ENCODE measurements at places on chromosomes 12 and 14.

GRCh38 chr12:21296751-21297406, 37.8 kb downstream of the SLCO1A2 start:
- DNase-seq: no peak

GRCh38 chr14:75025082-75025481, 22.4 kb downstream of the EIF2B2 start:
- DNase-seq: no peak

DNA sequence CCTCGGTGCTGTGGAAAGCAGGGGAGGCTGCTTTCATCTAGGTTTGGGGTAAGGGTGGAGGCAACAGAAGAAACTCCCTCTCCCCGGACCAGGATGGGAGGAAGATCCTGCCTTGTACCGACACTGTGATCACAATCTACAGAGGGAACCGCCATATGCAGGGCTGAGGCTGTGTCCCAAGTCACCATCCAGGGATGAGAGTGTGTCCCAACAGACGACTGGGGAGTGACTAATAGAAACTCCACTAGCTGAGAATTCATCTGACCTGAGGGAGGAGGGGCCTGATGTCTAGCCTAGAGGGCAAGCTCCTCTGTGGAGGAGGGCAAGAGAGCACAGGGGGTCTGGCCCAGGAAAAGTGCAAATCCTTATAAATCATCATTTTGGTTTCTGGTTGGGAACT, 172.4 kb downstream of the CALM1 start:
- no peak for DNase-seq

- DNase-seq: no peak
Measured at GRCh38 chr14:100552524-100553125, 34.6 kb downstream of the BEGAIN start.

DNA sequence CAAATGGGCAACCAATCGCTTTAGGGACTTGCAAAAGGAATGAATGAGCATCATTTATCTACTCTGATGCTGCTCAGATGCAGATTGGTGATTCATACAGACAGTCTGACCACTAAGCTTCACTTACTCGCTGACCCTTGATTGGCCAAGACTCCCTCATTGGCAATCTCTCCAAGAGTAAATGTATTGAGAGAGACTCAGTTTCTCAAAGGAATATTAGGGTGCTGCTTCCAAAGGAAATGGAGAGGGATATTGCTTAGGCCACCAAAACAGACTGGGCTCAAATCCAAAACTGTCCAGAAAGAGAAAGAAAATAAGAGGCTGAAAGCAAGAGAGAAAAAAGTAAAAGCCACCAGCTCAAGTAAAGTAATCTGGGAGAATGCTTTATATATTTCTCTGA, 785.2 kb downstream of the GALC start:
- no peak for DNase-seq

DNA sequence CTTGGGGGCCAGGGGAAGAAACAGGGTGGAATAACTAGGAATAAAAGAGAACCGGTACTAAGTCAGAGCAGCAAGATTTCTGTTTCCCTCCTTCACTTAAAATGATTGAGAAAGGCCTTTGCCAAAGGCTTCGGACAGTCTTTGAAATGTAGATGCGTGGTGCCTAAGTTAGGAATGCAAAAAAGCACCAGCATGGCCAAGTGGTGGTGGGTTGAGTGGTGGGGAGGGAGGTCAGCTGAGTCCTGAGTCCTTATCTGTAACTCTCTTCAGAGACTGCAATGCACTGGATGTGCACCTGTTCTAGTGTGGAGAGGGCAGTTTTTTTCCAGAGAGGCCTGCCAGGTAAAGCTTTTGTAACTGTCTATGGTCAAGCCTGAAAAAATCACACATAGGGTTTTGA, 919.9 kb downstream of the FSCB start:
- DNase-seq: no peak

DNA sequence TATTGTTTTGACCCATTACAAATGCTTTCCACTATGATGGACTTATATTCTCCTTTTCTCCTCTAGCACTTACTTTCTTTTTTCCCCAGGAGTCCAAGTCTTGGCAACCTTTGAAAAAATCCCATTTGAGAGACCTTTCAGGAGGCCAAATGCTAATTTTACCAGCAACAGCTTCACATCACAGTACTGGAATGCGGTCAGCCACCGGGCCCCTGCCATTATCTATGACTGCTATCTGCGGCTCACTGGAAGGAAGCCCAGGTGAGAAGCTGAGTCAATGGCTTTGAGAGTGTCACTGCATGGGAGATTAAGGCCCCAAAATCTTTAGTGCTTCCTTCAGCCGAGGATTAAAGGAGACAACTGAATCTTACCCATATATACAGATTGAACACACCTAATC, 64.2 kb downstream of the ERGIC2 start:
- no peak for DNase-seq

DNA sequence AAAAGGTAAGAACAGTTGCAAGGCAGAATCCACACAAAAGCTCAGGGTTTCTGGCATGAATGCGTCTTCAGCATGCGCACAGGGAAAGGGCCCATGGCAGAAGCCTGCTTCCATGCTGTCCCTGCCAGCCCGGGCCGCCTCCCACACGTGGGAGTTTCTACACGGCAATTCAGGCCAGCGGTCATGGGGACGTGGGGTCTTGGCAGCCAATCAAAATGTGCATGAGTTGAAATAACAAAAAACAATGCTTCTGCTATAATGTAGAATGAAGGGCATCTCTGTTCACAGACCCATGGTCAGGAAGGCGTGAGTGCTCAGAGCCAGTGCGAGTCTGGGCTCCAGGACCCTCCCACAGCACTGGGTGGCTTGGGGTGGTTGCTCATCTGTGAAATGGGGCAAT, 28.6 kb downstream of the AMN start:
- no peak for DNase-seq

GRCh38 chr12:96907671-96908422, 790 bp downstream of the NEDD1 start:
- no peak for DNase-seq

All from fibroblast of skin of left biceps (primary cell).